Bone marrow (tissue), 2 donors: ENCODE measurements at places on chromosomes 6 and 20.

DNA sequence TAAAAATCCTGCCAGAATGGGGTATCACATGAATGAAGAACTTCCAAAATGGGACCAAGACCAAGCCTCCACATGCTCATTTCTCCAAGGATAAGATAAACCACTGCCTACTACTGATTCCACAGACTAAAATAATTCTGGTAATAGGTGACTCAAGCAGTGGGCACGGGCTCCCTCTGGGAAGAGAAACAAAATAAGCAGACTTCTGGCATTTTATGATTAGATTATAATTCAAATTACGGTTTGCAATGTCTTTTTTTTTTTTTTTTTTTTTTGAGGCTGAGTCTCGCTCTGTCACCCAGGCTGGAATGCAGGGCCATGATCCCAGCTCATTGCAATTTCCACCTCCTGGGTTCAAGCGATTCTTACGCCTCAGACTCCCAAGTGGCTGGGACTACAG lies 16.0 kb downstream of the UQCC1 start:
- DNase-seq = no peak

DNA sequence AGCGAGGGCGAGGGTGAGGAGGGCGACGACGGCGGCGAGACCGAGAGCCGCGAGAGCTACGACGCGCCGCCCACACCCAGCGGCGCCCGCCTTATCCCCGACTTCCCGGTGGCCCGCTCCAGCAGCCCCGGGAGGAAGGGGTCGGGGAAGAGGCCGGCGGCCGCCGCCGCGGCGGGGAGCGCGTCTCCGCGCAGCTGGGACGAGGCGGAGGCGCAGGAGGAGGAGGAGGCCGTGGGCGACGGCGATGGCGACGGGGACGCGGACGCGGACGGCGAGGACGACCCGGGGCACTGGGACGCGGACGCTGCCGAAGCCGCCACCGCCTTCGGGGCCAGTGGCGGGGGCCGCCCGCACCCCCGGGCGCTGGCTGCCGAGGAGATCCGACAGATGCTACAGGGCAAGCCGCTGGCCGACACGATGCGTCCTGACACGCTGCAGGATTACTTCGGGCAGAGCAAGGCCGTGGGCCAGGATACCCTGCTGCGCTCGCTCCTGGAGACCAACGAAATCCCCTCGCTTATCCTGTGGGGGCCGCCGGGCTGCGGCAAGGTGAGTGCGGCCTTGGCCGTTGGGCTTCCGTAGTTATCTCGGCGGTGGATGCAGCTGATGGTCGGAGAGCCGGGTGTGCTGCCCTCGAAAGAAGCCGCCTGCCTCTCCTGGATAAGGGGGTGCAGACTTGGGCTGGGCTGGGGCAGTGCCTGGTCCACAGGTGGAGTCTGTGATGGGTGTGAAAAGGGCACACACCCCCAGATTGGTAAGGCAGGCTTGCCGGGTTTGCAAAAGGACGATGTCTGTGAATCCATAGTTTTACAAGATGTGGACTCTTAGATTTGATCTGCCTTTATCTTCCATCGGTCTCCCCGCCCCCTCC lies 938 bp downstream of the WRNIP1 start:
- DNase-seq = no peak

DNA sequence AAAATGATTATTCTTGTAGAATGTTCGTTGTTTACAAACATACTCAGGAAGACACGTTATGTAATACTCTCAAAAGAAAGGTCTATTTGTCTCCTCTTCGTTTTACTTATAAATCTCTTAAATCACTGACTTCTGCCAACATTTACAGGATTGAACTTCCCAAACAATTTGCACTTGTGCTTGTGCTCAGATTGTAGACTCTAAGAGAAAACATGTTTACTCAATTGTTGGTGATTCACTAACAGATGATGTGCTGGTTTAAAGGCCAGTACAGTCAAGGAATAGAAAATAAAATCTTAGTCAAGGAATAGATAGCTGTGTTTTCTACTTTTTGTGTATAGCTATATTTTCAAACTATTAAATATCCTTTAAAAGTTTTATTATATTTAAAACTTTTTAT lies 172.8 kb downstream of the GJA1 start:
- DNase-seq = no peak

GRCh38 chr20:47228654-47229053 lies 127.8 kb downstream of the ZMYND8 start:
- no peak for DNase-seq

GRCh38 chr20:3744806-3745685 lies 12.6 kb downstream of the HSPA12B start:
- DNase-seq = peak; percentile 74

DNA sequence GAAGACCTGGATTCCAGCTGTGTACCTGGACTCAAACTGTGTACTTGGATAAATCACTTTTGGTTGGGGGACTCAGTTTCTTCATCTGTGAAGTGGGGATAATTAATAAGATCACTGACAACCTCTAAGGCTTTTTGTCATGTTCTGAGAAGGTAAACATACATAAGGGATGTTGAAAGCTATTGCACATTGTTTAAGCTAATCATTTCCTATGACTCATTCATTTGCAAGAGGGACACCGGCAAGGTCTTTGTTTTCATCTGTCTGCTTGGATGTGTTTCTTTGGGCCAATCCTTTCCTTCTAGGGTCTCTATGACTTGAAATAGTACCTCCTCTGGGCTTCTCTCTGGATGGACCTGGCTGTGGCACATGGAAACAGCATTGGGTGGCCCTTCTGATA lies 6.8 kb downstream of the PROKR2 start:
- no peak for DNase-seq

GRCh38 chr6:150651808-150652470 lies 52.3 kb downstream of the PLEKHG1 start:
- DNase-seq = no peak

- DNase-seq = no peak
Measured at GRCh38 chr6:35897036-35897435, 23.9 kb downstream of the SRPK1 start.

DNA sequence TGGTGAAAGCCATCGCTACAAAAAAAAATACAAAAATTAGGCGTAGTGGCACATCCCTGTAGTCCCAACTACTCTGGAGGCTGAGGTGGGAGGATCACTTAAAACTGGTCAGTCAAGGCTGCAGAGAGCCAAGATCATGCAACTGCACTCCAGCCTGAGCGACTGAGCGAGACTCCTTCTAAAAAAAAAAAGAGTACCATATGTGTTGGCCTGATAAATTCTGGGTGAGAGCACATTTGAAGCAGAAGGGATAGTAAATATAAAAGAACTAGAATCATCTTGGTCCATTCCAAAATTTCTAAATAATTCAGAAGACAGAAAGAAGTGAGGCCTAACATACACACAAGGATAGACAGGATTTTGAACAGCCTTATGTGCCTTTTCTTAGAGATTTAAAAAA lies 2.2 kb downstream of the IBTK start:
- DNase-seq = no peak

DNA sequence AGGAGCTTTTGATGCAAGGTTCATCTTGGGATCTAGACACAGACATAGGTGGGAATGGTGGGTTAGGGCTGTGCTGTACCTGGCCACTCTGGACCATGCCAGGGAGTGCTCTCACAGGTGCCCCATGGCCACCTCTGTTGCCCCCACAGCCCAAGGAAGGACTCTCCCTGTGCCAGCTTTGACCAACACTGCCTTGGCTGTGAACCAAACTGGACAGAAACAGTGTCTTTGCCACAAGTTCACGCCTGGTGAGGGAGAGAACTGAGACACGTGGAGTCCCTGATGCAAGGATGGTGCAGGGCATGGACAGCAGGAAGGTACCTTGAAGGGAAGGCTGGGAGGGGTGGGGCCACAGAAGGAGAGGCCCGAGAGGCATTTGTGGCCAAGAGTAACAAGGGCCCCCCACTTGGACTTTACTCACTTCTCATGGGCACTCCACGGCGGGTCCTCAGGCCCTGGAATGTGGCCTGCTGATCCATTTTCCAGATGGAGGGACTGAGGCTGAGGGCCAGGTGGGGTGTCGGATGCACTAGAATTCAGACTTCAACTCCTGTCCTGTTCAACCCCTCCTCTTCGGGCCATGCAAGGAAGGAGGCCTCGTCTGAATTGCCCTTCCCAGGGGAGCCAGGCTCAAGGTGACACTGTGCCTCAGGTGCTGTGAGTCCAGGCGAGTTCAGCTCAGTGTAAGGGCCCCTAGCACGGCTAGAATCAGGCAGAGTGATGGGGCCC lies 103.3 kb downstream of the YTHDF1 start:
- DNase-seq = no peak

- DNase-seq = no peak
Measured at GRCh38 chr6:136184738-136185137, 65.4 kb downstream of the MTFR2 start.

DNA sequence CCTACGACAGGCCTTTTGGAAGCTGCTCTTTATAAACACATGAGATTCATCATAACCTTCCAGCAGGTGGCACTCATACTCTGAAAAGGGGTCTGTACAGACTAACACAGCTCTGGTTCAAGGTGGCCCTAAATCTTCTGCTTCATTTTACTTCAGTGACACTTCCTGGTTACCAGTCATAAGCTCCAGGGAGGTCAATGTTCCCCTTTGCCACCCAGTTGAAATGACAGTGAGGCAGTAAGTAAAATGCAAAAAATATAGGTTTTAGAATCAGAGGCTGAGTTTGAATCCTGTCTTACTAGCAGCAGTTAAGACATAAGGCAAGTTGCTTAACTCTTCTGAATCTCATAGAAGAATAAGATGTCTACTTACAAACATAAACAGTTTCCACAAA lies 132.8 kb downstream of the CDK19 start:
- DNase-seq = no peak

DNA sequence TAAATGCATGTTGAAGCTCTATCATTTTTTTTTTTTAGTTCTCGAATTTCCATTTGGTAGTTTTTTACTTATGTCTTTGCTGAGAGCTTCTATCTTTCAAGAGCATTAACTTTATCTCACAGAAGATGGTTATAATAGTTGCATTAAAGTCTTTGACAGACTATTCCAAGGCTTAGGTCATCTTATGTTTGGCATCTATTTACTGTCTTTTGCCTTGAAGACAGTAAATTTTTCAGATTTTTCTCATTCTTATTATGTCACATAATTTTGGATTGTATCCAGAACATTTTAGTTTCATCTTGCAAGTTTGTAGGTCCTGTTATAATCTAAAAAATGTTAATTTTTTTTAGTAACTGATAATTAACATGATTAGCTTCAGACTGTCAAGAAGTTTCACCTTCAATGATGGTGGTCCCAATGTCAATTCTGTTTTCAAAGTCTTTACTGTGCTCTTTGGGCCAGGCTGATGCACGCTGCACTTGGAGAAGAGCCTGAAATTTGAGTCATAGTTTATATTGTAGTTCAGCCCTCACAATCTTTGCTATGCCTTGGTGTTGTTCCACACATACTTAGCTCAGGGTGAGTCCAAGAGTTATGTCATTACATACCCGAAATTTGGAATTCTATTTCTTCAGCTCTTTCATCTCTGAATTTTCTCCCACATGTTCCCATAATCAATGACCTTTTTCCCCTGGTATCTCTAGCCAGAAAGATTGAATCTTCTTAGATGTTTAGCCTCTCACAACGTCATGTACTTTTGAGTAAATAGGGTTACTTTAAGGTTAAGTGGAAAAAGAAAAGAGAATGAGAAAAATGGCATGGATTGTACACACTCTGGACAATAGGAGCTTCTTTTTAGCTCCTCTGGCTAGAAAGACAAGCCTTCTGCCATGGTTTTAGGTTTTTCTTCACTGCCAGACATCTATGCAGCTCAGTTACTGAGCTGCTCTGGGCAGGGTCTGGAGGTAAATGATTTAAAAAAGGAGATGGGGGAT lies 110.3 kb upstream of the BTBD3 start:
- no peak for DNase-seq

DNA sequence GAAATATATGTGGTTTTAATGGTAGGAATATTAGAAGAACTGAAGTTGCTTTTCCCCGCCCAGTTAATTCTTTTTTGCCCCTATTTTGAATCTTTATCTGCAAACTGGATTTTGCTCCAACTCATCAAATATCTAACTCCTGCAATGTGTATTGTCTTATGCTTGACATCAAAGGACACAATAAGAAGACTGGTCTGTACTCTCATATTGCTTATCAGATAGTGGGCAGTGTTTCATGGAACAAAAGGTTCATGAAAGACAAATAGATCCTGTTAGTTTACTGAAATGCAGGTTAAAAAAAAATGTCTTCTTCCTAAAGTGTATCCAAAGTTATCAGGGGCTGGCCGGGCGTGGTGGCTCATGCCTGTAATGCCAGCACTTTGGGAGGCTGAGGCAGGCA lies 27.7 kb upstream of the GTF3C6 start:
- no peak for DNase-seq

GRCh38 chr20:8271727-8272126 lies 139.7 kb downstream of the PLCB1 start:
- DNase-seq = peak; percentile 82
